ENCODE measurements at places on chromosomes 5 and 9. TPM values are rescaled to one million over a fixed set of nuclear protein-coding genes. Genes with fewer than 3 reads are reported as not detected.

The ENTPD8 gene
- 0.38 TPM for total RNA-seq

The KIF20A gene
- 102 TPM for total RNA-seq

The KCTD16 gene
- 1.1 TPM for total RNA-seq

The REEP2 gene
- 28.8 TPM for total RNA-seq

The ADGRD2 gene
- not detected for total RNA-seq

The SVEP1 gene
- 0.16 TPM for total RNA-seq

Data from mesangial cell (primary cell).